Glutamatergic neuron (in vitro differentiated cells): ENCODE measurements at places on chromosomes 4 and X.

DNA sequence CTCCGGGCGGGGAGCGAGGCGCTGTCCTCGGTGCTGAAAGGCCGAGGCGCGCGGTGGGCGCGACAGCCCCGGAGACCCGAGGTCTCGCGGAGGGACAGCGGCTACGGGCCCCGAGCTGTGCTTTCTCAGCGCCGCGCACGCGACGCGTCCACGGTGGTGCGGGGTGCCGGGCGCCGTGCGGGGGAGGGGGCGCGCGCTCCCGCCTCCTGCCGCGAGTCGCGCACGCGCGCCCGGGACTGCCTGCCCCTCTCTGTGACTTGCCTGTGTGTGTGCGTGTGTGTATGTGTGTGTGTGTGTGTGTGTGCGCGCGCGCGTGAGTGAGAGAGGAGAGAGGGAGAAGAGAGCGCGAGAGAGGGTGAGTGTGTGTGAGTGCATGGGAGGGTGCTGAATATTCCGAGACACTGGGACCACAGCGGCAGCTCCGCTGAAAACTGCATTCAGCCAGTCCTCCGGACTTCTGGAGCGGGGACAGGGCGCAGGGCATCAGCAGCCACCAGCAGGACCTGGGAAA lies at the start of gene GRIA2:
Gene GRIA2 (plus strand): TSS at position 358 of the 511 bp plus-strand sequence. CDS start 315 bp downstream, outside the sequence.
- peak; percentile 58 for DNase-seq

GRCh38 chrX:10897768-10898167 lies 213.4 kb upstream of the HCCS start:
- no peak for DNase-seq

- DNase-seq = no peak
These were observed 18.8 kb downstream of the MSN start for GRCh38 chrX:65686236-65686635.

- DNase-seq = no peak
These were observed 134.0 kb downstream of the MID1 start for GRCh38 chrX:10486373-10486772.

DNA sequence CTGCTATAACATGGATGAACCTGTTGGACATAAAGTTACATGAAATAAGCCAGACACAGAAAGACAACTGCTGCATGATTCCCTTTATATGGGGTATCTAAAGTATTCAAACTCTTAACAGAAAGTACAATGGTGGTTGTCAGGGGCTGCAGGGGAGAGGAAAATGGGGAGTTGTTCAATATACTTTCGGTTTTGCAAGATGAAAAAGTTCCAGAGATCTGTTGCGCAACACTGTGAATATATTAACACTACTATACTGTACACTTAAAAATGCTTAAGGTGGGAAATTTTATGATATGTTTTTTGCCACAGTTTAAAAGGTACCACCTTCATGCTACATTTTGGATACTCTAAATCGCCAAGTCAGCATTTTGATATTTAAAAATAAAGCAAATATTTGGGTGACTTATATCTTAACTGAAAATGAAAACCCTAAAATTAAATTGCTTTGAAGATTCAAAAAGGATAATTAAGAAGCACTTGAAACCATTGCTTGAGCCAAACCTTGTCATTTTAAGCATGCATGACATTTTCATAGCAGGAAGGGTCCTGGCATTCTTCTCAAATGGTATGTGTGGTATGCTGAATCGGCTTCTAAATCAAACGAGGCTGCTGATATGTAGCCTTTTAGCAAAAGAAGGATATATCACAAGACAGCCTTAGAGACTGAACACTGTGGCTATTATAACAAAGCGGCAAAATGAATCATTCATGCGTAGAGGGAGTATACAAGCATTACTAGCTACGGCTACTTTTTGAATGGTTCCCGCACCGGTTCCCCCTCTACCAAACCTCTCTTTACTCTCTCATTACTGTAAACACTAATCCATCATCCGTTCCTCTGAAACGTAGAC lies 607.1 kb upstream of the DIPK2B start:
- DNase-seq = no peak

- no peak for DNase-seq
These were observed 8.5 kb upstream of the NEIL3 start for GRCh38 chr4:177301126-177301639.

- DNase-seq = no peak
These were observed 14.3 kb downstream of the H2BW1 start for GRCh38 chrX:103999234-103999633.

- DNase-seq = peak; percentile 35
These were observed 4.3 kb downstream of the GIMD1 start for GRCh38 chr4:106364282-106364681.

GRCh38 chr4:127229855-127230608 lies 402.7 kb upstream of the INTU start:
- DNase-seq = no peak

DNA sequence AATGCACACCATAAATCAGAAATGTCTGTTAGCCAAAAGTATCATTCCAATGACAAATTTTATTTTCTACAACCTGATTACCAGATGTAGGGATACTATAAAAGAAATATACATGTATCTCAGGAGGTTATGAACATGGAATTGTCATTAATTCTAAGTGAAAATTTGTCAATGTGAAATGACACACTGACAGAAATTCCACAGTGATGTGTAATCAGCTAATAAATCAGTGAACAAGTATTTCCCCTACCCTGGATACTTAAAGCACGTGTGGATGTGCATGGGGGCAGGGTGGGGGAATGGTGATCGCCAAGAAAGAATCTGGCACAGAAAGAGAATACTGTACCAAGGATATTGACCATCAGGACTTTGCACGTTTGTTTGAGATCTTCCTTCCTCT lies 123.6 kb downstream of the SH3RF1 start:
- DNase-seq = no peak

DNA sequence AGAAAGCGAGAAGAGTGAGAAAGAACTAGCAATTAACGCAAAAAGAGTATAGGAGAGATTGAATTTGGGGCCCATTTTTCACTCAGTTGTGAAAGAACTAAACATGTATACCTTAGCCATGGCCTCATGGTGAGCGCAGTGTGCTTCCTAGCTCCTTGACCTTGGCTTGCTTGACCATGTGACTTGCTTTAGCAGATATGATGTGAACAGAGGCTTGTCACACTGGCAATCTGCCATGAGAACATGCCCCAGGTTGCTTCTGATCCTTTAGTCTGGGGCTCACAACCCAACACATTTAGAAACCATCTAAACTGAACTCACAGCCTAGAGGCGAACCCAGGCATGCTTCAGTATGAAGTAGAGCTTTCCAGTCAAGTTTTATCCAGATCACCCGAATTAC lies 260.1 kb upstream of the FTHL17 start:
- DNase-seq = no peak
